Stimulated activated CD4-positive, alpha-beta T cell treated with anti-CD3 and anti-CD28 coated beads, Interleukin-1b, Interleukin-23, amount 100 ng/mL, for 1 hour (primary cell): ENCODE measurements at places on chromosomes 2 and 18.

- no peak for DNase-seq
These were observed 22.7 kb downstream of the KATNAL2 start for GRCh38 chr18:46939998-46940571.

DNA sequence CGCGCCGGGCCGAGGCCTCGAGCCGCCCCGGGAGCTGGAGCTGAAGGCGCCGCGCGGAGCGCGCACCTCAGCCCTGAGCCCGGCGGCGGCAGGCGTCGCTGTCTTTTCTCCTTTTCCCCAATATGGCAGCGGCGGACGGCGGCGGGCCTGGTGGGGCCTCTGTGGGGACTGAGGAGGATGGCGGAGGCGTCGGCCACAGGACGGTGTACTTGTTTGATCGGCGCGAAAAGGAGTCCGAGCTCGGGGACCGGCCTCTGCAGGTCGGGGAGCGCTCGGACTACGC lies 369 bp downstream of the SMCHD1 start:
- DNase-seq: no peak

DNA sequence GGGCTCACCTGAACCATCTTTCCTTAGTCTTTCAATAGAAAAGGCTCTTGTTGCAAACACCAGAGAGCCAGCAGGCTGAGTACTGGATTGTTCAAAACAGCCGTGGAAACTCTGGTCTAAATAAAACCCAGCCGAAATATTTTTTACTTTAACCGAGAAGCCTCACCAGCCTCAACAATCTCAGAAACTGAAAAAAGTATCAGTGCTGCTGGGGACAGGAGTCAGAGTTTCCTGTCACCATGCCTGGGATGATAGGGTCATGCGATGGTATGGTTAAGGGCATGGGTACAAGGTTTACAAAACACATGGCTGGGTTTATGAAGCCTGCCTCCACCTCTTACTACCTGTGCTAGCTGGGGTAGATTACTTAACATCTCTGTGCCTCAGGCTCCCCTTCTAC lies 55.3 kb upstream of the FZD7 start:
- no peak for DNase-seq

DNA sequence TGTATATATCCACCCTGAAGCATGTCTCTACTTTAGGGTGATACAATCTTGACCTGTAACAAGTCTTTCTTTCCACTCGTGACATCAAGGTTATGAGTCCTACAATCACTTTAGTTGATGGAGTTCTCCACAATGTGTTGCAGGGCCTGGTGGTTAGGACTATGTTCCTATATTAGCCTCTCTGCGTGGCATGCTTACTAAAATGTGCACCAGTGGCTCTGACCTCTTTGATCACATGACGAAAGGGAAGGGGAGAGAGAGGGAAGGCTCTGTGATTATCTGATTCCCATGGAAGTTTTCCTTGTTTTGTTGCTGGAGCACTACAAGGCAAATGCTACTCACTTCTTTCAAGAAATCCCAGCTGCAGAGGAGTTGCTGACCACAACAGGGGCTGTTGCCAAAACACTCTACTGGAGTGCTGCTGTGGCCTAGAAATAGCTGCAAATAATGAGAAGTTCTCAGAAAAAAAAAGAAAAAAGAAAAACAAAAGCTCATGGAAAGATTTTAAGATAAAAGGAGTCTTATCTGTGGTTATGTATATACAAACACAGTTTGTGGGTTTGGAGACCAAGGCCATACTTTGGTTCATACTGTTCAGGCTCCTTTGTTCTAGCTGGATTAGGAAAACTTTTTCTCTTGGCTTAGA lies 272.8 kb upstream of the MMADHC start:
- no peak for DNase-seq

DNA sequence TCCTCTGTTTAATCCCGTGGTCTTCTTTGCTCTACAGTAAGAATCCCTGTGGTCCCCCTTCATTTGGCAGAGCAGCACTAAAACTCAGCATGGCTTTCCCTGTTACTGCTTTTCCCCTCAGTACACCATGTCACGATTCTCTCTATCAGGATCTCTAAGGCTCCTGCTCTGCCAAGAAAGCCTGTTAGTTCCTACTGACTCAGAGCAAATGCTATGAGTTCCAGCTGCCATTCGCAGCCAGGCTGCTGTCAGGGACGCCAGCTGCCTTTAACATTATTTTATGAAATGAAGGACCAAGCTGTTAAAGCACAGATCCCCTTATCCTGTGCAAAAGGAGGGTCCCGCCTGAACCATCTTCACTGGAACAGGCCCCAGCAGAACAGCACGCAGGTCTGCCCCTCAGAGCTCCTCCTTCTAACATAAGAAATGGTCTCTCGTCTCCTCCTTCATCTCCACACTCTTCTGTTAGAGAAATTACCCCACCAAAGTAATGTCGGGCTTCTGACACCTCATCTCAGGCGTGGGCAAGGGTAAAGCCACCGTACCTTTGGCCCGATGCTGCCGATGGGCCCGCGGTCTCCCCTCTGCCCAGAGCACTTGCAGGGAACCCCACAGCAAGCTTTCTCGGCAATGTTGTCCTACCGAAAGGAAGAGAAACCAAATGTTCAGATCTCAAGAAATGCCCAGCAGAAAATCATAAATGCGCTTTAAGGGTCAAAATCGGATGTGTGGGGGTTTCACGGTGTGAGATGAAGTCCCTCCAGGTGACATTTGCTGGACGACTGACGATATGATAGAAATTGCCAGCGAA lies 52.6 kb downstream of the COL6A3 start:
- no peak for DNase-seq

DNA sequence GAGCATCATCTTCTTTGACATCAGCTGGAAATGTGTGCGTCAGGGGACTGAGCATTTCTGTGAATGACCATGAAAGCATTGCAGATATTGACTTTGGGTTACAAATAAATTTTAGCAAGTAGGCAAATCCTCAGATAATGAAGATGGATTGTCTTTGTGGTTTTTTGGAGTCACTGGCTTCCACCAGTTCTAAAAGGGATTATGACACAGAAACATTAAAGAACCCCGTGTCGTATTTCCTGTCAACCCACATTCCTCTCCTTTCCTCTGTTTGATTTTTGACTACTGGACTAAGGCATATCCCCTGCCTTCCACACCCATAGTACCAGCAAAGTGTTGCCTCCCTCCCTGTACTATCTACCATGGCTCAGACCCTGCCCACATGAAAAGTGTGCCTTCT lies 268.1 kb downstream of the MYO3B start:
- DNase-seq: no peak

- no peak for DNase-seq
These were observed 75.6 kb downstream of the GPD2 start for GRCh38 chr2:156511803-156512202.

GRCh38 chr2:63049211-63049969 lies 1.2 kb upstream of the OTX1 start:
- no peak for DNase-seq

- DNase-seq: no peak
These were observed 653 bp upstream of the ANKAR start for GRCh38 chr2:189673661-189674373.

GRCh38 chr2:119707117-119708087 lies 28.4 kb downstream of the TMEM177 start:
- no peak for DNase-seq

- DNase-seq: no peak
These were observed 132.7 kb downstream of the CTIF start for GRCh38 chr18:48671561-48671945.

DNA sequence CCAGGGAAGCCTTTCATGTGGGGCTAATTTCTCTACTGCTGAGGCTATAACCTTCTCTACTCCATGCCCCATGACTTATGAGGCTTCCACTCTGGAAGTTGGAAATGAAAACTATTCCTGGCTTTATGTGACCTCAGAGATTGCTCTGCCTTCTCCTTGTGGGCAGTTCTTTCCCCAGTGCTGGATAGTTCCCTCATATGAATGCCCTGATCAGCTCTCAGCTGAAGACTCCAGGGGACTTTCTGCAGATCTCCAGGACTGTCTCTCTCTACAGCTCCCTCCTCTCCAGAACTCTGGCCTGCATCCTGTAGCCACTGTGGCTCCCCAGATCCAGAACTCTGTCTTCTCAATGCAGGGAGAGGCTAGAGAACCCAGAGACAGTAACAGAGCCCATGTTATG lies 235.1 kb downstream of the SEPTIN10 start:
- DNase-seq: no peak

- DNase-seq: no peak
These were observed 4.9 kb upstream of the HAAO start for GRCh38 chr2:42797281-42797680.

DNA sequence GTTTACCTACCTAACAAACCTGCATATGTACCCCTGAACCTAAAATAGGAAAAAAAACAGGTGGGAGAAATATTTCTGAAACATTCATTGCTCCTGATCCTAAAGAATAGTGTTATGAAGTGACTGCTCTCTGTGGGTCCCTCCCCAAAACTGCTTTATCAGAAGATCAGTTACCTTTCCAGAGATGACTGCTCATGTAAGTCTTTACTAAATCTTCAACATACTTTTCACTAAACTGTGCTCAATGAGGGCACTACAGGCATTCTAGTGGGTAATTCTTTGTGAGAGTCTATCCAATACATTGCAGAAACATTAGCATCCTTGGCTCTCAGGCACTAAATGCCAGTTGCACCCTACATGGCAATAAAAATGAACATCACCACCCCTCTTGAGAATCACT lies 189.3 kb upstream of the STK17B start:
- no peak for DNase-seq

DNA sequence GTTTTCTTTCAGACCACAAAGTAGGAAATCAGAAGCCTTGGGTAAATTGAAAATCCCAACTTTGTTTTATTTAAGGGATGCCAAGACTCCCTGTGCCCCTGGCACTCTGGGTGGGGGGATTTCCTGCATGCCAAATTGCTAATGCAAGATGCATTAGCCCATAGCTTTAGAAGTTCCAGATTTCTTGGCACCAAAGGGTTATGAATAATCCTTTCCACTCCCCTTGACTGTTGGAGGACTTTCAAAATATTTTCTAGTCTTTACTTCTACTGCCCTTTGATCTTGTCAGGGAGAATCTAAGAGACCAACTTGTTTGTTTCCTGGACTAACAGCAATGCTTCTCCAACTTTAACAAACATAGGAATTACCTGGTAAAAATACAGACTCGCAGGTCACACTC lies 81.8 kb upstream of the TGIF1 start:
- DNase-seq: no peak

GRCh38 chr2:197254776-197255530 lies 55.6 kb downstream of the ANKRD44 start:
- no peak for DNase-seq

- no peak for DNase-seq
These were observed 9.7 kb upstream of the SFXN5 start for GRCh38 chr2:73081181-73081671.

- DNase-seq: no peak
These were observed 1.6 kb downstream of the KANSL1L start for GRCh38 chr2:210169516-210170195.

DNA sequence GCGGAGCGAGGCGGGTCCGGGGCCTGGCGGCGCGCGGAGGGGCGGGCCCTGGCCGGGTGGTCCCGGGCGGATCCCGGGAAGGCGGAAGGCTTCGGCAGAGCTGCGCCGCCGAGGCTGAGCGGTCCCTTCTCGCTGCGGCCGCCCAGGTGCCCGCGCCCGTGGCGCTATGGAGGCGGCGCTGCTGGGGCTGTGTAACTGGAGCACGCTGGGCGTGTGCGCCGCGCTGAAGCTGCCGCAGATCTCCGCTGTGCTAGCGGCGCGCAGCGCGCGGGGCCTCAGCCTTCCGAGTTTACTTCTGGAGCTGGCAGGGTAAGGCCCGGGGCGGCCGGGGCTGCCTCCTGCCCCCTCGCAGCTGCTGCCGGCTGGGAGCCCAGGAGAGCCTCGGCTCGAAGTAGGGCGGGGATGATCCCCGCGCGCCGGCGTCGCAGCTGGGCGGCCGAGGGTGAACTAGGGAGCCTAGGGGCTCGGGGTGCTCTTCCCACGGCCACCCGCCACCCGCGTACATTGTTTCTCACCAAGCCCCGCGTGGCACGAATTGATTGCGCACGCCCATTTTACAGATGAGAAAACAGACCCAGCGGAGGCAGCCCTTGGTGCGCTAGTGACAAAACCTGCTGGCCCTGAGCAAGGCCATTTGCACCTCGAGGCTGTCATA lies at the start of gene SLC66A3:
SLC66A3 (plus strand) TSS at position 87 of the 655 bp plus-strand sequence; CDS start at position 167, 80 bp downstream.
- no peak for DNase-seq

GRCh38 chr2:31937741-31938140 lies 73.1 kb downstream of the MEMO1 start:
- DNase-seq: no peak

- no peak for DNase-seq
These were observed 36.0 kb upstream of the DARS1 start for GRCh38 chr2:136021406-136021805.

DNA sequence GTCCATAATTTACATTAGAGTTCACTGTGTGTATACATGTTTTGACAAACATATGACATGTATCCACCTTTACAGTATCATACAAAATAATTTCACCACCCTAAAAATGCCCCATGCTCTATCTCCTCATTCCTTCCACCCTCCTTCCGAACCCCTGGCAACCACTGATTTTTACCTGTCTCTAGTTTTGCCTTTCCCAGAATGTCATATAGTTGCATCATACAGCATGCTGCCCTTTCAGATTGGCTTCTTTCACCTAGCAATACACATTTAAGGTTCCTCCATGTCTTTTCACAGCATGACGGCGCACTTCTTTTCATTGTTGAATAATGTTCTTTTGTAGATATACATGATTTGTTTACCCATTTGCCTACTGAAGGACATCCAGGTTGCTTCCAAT lies 10.4 kb downstream of the LRPPRC start:
- no peak for DNase-seq

DNA sequence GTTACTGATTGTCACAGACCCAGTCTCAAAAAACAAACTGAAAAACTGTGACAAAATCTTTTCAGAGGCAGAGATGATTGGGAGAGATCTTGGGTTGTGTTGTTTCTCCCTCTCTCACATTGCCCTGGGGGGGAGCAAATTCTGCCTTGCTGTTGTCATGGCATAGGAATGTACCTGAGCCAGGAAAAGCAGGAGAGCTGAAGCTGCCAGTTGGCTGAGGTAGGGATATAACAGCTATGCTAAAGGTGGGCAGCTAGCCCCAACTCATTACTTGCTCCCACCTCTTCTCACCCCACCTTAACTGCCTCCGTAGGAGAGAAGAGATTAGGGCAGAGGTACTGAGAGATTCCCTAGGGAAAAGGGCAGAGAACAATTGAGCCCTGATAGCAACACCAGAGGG lies 299.3 kb downstream of the OSR1 start:
- no peak for DNase-seq

DNA sequence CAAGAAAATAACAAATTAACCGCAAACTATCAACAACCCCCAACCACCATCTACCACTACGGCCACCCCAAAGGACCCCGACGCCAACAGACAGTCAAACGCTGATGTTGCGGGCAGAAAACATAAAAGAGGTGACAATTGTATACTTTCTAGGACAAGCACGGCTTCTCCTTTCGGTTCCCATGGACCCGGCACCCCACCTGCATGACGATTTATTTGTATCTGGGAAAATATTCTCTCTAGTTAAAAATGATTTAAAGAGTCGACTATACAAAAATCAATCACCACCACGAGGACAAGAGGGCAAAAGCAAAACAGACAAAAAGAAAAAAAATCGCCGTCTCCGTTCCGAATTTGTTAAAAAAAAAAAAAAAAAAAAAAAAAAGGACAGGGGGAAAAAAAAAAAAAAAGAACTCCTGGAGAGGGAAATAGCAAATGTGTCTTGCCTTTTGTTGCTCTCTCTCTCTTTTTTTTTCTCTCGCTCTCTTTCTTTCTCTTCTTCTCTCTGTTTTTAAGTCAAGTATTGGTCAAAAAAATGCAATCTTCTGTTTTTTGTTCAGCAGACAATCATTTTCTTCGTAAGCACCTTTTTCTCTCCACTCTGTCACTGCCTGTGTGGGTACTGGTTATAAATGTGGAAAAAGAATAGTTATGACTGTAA lies 3.6 kb downstream of the SIX3 start:
- DNase-seq: no peak
